A549 treated with CORT108297 at 1 μM for 4 hours (cell line): ENCODE measurements at places on chromosomes 1 and 21. TPM values are rescaled to one million over a fixed set of nuclear protein-coding genes. Genes with fewer than 3 reads are reported as not detected.

CLK2 gene
- total RNA-seq = 22.4 to 32.0 TPM (median 30.1 TPM) in 5 replicates

DAB1 gene
- total RNA-seq = not detected in 5 replicates

SLC30A1 gene
- 20.4 to 26.3 TPM (median 23.2 TPM) in 5 replicates for total RNA-seq

KRTAP7-1 gene
- not detected in 5 replicates for total RNA-seq

TNFRSF9 gene
- total RNA-seq = 2.1 to 3.6 TPM (median 3.0 TPM) in 5 replicates

TEX38 gene
- 0.15 TPM in 1 of 5 replicates, not detected in the others for total RNA-seq

RAD54L gene
- 9.9 to 12.3 TPM (median 11.8 TPM) in 5 replicates for total RNA-seq

SNX7 gene
- total RNA-seq = 21.6 to 53.5 TPM (median 24.9 TPM) in 5 replicates

ADCY10 gene
- 0.05 to 0.20 TPM (median 0.08 TPM) in 4 of 5 replicates, not detected in the other for total RNA-seq

AGT gene
- 0.06 to 0.17 TPM (median 0.09 TPM) in 4 of 5 replicates, not detected in the other for total RNA-seq

SPATA17 gene
- 2.0 to 2.8 TPM (median 2.7 TPM) in 5 replicates for total RNA-seq

KMO gene
- 0.74 to 1.6 TPM (median 1.4 TPM) in 5 replicates for total RNA-seq

RSPH1 gene
- 0.59 to 0.88 TPM (median 0.69 TPM) in 5 replicates for total RNA-seq

BLACAT1 gene
- 0.02 TPM in 1 of 5 replicates, not detected in the others for total RNA-seq

FCRLB gene
- total RNA-seq = 1.3 to 2.1 TPM (median 1.7 TPM) in 5 replicates

GUCA2A gene
- total RNA-seq = not detected in 5 replicates

S100A1 gene
- 0.38 to 0.74 TPM (median 0.61 TPM) in 5 replicates for total RNA-seq

SLAMF1 gene
- total RNA-seq = not detected in 5 replicates

GPR3 gene
- 1.4 to 2.3 TPM (median 2.1 TPM) in 5 replicates for total RNA-seq

S1PR1 gene
- 0.05 to 0.13 TPM (median 0.06 TPM) in 5 replicates for total RNA-seq

KCND3 gene
- total RNA-seq = 0.01 to 0.05 TPM (median 0.05 TPM) in 3 of 5 replicates, not detected in the others

TRAF3IP3 gene
- total RNA-seq = not detected in 5 replicates

S100PBP gene
- 14.0 to 15.8 TPM (median 15.3 TPM) in 5 replicates for total RNA-seq

ALDH4A1 gene
- total RNA-seq = 10.1 to 14.9 TPM (median 14.5 TPM) in 5 replicates

ZNF683 gene
- not detected in 5 replicates for total RNA-seq

DIO1 gene
- total RNA-seq = 0.09 TPM in 1 of 5 replicates, not detected in the others

DFFA gene
- total RNA-seq = 20.9 to 26.6 TPM (median 25.4 TPM) in 5 replicates

SH2D5 gene
- 12.7 to 18.8 TPM (median 17.1 TPM) in 5 replicates for total RNA-seq

PDPN gene
- not detected in 5 replicates for total RNA-seq

ELF3 gene
- total RNA-seq = 183 to 288 TPM (median 257 TPM) in 5 replicates

FMOD gene
- 0.03 to 0.05 TPM in 2 of 5 replicates, not detected in the others for total RNA-seq

FCRL3 gene
- total RNA-seq = 0.23 TPM in 1 of 5 replicates, not detected in the others

RGS1 gene
- not detected in 5 replicates for total RNA-seq

PADI3 gene
- total RNA-seq = 1.1 to 1.7 TPM (median 1.5 TPM) in 5 replicates

CFHR1 gene
- total RNA-seq = 0.20 to 0.27 TPM in 2 of 5 replicates, not detected in the others

ACKR1 gene
- total RNA-seq = not detected in 5 replicates

CYP4B1 gene
- total RNA-seq = not detected in 5 replicates

AGMAT gene
- total RNA-seq = 5.4 to 9.3 TPM (median 7.3 TPM) in 5 replicates

EDN2 gene
- total RNA-seq = 6.9 to 11.0 TPM (median 10.3 TPM) in 5 replicates

FCAMR gene
- not detected in 5 replicates for total RNA-seq

NUAK2 gene
- total RNA-seq = 28.8 to 35.2 TPM (median 32.9 TPM) in 5 replicates

SPRR3 gene
- not detected in 5 replicates for total RNA-seq

SPEN gene
- 37.1 to 43.0 TPM (median 40.2 TPM) in 5 replicates for total RNA-seq

CFAP57 gene
- 0.36 to 0.62 TPM (median 0.47 TPM) in 5 replicates for total RNA-seq

GMEB1 gene
- 5.6 to 6.4 TPM (median 6.2 TPM) in 5 replicates for total RNA-seq

TOR3A gene
- total RNA-seq = 37.3 to 44.9 TPM (median 43.8 TPM) in 5 replicates

OR2L5 gene
- total RNA-seq = not detected in 5 replicates

KCNK2 gene
- 0.03 to 0.18 TPM (median 0.12 TPM) in 5 replicates for total RNA-seq

RAB3B gene
- 5.1 to 9.9 TPM (median 6.0 TPM) in 5 replicates for total RNA-seq

TPM3 gene
- 424 to 619 TPM (median 471 TPM) in 5 replicates for total RNA-seq

C1orf210 gene
- total RNA-seq = not detected in 5 replicates

CELA3B gene
- not detected in 5 replicates for total RNA-seq
